ENCODE measurements at places on chromosomes 6 and 20.
A peak's percentile ranks its signal among the peaks of the same experiment; 100 is the strongest.

DNA sequence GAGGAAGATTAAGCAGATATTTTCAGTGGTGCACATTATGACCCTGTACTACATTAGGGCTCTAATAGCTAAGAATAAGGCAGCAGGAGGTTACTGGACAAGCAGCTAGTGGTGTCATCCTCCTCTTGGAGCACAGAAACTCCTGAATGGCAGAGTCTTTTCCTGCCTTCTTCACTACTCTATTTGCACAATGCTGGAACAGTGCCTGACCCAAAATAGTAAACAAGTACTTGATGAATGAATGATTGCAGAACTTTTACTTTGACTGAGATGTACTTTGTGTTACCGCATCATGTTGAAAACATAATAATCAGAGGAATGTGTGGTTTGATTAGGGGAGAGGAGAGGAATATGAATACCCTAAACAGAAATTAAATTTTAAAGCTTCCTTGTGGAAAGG lies 30.0 kb upstream of the UST start:
- DNase-seq, result no peak

DNA sequence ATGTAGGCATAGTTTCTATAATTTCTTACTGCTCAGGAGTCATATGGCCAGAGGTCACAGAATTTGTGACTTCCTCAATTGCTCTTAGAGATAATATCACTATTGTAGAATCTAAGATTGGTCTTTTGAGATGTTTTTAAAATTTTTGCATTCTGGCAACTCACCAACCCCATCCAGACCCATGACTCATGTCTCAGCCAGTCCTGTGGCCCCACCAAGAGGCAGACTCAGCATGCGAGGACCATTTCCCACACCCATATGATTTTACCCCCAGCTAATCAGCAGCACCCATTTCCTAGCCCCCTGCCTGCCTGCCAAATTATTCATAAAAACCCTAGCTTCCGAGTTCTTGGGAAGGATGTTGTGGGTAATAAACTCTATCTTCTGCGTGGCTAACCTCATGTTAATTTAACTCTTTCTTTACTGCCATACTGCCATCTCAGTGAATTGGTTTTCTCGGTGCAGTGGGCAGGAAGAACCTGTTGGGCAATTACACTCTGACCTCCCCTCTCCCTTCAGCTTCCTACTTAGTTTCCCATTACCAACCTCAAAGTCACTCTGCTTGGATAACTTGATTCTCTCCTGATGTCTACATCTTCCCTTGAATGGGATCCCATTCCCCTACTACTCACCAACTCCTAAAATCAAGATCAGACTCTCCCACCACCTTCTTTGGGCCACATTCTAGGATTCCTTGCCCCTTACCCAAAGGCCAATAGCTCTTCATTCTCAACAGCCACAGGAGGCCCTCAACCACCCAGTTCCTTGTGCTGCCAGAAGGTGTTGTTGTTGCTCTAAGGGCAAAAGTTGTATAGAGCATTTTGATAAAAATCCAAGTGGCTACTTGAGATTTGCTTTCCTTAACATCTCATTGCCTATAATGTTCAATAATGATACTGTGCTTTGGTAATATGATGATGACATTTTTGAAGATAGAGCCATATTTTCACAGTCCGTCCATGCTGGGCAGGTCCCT lies 16.2 kb upstream of the IYD start:
- no peak for DNase-seq

DNA sequence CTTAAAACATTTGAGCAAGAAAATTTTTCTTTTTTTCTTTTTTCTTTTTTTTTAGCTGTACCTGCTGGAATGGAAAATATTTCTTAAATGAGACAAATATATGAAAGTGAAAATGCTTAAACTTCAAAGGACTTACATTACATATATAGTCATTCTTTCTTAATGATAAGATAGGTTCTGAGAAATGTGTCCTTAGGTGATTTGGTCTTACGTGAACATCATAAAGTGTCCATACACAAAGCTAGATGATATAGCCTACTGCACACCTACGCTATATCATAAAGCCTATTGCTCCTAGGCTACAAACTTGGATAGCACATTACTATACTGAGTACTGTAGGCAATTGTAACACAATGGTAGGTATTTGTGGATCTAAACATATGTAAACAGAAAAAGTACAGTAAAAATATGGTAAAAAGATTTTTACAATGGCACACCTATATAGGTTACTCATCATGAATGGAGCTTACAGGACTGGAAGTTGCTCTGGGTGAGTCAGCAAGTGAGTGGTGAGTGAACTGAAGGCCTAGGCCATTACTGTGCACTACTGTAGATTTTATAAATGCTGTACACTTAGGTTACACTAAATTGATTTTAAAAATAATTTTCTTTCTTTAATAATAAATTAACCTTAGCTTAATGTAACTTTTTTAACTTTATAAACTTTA lies 54.6 kb downstream of the RPP21 start:
- DNase-seq, result no peak

- DNase-seq, result peak; percentile 89
Measured at GRCh38 chr20:63652192-63652980, 838 bp downstream of the STMN3 start.

- no peak for DNase-seq
Measured at GRCh38 chr6:63418741-63419140, 99.0 kb upstream of the LGSN start.

DNA sequence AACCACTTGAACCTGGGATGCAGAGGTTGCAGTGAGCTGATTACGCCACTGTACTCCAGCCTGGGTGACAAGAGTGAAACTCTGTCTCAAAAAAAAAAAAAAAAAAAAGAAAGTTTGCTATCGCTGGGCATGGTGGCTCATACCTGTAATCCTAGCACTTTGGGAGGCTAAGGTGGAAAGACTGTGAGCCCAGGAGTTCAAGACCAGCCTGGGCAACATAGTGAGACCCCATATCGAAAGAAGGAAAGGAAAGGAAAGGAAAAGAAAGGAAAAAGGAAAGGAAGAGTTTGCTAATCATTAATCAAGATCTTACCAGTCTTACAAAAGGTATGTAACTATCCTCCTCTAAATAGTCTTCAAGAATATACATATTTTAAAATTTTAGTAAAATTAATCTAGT lies 55.4 kb upstream of the SMIM29 start:
- DNase-seq, result no peak

GRCh38 chr6:2257363-2257762 lies 12.0 kb upstream of the GMDS start:
- DNase-seq, result no peak

GRCh38 chr6:122198922-122199321 lies 200.5 kb upstream of the HSF2 start:
- DNase-seq, result no peak

DNA sequence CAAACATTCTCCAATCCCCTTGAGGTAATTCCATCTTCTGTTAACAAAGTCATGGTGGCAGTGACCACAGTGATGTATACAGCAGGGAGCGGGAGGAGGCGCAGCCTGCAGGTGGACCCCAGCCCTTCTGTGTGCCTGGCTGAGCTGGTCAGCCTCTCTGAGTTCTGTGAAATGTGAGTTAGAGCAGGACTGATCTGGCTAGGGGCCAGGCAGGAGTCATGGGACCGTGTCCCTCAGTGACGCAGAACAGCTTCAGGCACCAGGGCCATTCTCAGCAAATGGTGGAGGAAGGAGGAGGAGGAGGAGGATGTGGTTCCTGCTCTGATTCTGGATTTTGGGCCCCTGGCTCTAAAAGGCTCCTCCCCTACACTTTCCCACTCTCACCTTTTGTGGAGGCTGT lies 6.9 kb downstream of the PHACTR3 start:
- DNase-seq, result no peak

DNA sequence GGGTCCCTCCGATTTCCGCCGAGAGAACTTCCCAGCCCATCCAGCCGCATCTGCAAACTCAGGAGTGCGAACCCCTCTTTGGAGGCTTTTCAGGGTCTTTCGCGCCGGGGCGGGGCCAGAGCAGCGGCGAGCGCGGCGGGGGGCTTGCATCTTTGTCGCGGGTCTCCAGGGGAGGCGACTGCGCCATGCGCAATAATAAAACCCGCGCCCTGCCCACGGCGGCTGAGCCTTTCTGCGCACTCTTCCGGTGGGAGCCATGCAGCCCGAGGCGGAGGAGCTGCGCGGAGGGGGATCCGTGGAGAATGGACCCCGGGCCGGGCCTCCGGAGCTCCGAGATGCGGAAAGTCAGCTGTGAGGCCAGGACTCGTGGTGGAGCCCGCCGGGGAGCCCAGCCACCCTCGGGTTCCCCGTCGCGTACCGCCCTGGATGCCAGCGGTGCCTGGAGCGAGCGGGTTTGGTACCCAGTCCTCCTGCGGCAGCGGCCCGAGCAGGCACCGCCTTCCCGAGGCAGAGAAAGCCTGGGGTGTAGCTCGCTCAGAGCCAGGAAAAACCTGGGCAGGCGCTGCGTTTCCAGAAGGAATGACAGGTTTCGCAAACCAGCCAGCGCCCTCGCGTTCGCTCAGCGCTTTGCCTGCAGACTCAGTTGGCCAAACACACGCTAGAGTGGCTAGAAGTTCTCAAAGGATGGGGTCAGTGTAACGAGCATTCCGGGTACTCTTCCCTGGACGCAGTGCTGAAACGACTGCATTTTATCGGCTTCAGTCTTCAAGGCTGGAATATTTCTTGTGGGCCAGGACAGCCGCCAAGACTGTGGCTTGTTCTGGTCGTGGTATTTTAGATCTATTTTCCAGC lies 1.2 kb downstream of the AKAP12 start:
- peak; percentile 67 for DNase-seq

GRCh38 chr20:50605136-50605535 lies 86.2 kb downstream of the RIPOR3 start:
- no peak for DNase-seq

DNA sequence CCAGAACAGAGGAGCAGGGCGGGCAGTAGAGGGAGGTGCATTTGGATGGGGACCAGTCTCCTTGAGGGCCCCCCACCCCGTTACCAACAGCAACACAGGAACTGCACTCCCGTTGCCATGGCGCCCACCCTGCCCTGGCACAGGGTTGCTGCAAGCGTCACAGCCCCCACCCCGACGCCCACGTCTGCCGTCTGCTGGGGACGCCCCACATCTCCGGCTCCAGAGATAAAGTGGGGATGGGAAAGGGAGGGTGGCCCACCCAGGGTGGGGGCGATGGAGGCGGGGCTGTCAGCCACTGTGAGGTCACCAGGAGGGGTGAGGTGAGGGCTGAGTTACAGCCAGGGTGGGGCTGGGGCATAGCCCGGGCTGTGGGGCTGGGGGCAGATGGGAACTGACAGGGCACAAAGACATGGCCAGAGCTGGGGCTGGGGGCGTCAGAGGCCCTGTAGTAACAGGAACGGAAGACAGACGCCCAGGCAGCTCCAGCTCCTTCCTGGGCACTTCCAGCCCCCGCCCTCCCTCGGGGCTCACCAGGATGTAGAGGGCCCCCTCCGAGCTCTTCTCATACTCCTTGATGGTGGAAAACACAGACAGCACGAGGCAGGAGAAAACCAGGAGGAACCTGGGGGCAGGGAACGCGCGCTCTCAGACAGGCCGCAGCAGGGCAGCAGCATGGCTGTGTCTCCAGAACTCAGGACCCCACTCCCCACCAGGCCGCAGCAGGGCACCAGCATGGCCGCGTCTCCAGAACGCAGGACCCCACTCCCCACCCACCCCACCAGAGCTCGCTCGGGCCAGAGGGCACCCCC lies 26.0 kb downstream of the KCNQ2 start:
- no peak for DNase-seq

- DNase-seq, result no peak
Measured at GRCh38 chr6:14339711-14340584, 222.4 kb downstream of the CD83 start.

Data from HAP-1 (cell line).